Activated CD4-positive, alpha-beta memory T cell treated with anti-CD3 and anti-CD28 coated beads, Interleukin-2, amount 10 ng/mL, durations not matched to agents 7 days and 5 days (primary cell): ENCODE measurements at places on chromosomes 7 and 10.

GRCh38 chr10:7406712-7407333, 4.0 kb downstream of the SFMBT2 start:
- no peak for DNase-seq

GRCh38 chr10:101158459-101159058, 27.5 kb downstream of the TLX1 start:
- no peak for DNase-seq

DNA sequence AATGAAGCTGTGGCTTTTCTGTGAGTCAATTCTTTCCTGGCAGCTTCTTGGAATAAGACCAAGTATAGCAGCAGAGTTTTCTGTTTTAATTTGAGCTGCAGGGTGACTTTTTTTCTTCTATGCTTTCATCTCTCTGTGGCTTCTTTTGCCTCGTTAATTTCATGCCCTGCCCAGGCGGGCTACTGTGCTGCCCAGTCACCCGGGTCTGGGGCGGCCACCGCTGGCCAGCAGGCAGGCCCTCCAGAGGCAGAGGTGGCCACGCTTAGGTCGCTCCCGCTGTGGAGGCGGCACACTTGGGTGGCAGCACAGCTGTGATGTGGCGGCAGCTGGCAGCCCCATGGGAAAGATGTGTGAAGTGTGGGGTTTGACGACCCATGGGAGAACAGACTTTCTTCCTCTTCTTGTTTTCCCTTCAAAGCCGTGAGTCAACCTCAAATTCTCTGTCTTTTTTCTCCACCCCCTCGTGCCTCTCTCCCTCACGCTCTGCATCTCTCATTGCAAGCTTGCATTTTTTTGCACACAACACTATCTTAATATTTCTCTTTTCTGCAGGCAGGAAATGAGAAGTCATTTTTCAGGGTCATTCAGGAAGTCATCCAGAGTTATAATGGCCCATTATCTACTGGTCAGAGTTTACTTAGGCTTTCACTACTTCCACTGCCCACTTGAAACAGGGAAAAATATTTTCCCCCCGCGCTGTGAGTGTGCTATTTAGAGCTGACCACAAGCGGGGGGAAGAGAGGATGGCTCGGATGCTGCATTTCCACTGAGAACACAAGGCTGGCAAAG, 67.8 kb downstream of the EGFR start:
- DNase-seq, result no peak

- DNase-seq, result no peak
Observed at GRCh38 chr7:142964502-142965246, 2.5 kb upstream of the KEL start.

GRCh38 chr7:28749638-28750037, 208.5 kb downstream of the TRIL start:
- DNase-seq, result no peak

DNA sequence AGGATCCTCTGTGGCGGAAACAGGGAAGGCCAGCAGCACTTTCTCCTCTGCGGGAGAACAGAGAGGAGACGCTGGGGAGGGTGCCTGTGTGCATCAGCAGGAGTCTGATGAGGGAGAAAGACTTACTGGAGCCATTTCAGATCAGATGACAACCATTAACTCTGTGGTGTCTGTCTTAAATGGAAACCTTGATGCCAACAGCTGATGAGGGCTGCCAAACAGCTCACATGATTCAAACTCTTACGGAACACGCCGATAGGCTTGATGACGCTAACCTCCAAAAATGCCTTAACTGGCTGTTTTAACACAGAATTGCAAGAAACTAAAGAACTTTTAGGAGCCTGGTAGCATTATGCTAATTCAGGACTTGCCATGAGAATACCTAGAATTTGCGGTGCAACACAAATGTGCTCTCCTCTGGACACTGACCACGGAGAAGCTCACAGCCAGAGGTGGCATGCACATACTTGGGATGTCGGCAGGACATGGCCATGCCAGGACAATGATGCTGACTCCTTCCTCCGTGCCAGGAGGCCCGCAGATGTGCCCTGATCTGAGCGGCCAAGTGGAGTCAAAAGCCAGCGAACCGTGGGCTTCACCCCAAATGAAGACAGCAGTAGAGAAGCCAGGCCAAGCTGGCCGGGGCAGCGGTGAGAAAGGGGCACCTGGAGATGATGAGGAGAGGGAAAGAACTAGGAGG, 154.9 kb downstream of the ZMYND11 start:
- no peak for DNase-seq

GRCh38 chr10:104897696-104898095, 256.6 kb downstream of the SORCS3 start:
- no peak for DNase-seq

DNA sequence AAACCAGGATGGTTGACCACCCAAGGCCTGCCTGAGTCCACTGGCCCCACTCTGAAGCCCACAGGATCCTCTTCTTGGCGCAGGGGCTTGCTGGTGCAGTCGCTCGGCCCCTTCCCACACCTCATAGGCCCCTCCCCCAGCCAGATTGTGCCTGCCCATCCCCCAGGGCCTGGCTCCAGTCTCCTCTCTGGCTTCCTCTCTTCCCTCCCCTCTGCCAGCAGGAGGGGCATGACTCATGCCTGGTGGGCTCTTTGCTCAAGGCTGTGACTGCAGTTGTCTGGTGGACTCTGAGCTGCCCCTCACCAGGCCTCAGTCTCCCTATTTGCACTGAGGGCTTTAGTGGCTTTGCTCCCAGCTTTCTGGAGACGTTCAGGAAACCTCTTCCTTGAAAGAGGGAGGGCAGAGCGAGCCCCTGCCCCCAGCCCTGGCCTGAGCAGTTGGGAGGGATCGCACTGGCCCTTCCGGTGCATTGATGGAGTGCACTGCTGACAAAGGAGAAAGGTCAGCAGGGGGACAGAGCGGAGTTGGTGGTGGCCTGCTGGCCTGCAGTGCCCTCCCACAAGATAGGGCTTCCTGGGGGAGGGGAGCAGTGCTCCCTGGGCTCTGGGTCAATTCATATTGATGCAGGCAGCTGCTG, 60.7 kb downstream of the ZMIZ1 start:
- no peak for DNase-seq

GRCh38 chr7:85475476-85475875, 288.6 kb upstream of the SEMA3D start:
- no peak for DNase-seq
